ENCODE measurements at places on chromosomes 1 and 21.

DNA sequence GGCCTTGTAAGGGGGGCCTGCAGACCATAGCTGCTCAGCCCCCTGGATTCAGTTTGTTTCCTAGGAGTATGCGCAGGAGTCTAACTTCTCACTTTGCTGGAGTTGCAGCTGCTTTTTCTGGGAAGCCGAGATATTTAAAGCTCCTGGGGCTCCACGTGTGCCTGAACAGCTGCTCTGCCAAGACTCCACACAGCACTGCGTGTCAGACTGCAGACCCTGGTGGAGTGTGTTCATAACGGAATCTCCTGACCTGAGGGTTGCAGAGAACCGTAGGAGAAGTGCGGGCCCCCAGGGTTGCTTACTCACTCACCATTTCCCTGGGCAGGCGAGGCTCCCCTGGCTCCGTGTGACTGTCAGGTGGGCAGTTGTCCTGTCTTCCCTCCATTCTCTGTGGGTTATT, 474.3 kb upstream of the TMPRSS15 start:
- no peak for DNase-seq

GRCh38 chr1:185672719-185673360, 61.4 kb upstream of the HMCN1 start:
- DNase-seq: no peak

DNA sequence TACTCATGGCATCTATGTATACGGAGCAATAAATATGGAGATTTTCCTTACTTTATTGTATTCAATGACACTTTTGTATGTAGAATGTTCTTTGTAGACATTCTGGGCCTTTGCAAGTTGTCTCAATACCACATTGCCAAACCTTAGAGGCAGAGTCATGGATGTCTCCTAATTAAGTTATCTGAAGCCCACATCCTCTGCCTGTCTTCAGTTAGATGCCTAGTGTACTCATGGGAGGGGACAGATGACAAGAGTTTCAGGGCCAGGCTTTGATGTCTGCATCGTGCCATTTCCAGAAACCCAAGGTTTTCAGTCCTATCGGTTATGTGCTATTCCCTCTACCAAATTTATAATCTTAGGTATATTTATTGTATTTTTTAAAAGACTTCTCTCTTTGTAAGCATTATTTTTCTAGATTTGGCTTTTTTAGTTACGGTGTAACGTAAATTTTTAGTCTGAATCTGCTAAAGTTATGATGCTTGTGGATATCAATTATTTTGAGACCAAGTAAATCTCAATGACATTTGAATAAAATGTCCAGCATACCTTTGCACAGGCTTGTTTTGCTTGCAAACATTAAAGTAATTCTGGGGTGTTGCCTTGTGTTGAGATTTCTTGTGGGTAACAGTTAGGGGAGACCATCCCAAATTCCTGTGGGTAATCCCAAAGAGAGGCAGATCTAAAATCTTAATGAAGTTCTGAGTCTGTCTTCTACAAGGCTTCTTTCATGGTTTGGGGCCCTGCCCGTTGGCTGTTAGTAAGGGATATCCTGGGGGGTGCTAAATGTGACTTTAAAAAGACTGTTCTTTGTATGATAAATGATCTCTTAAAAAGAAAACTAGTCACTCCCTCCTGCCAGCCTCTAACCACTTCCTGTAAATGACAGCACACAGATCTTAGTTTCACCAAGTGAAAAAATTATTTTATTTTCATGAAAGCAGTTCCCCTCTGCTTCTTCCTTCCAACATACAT, 8.0 kb upstream of the MACF1 start:
- DNase-seq: no peak

DNA sequence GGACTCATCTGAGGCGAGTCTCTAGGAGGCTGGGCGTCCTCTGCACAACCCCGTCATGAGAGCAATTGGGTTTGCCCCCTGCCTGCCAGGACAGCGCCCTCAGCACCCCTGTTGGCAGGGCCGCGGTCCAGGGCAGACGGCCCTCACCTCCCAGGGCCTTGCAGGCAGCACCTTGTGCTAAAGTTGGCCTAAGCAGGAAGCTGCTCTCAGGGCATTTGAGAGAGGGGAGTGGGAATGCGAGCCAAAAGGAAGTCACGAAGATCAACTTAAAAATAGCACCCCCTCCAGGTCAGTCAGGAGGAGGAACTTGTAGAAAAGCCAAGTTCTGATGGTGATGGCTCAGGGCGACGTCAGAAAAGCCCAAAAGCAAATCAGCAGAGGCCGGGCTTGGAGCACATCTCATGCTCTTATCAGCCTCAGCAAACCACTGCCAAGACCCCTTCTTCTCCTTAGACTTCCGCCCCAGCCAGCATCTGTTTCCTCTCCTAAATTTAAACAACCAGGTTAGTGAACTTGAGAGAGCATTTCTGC, 12.6 kb upstream of the ADORA3 start:
- no peak for DNase-seq

- DNase-seq: no peak
Measured at GRCh38 chr1:112256411-112256810, 139.6 kb upstream of the CTTNBP2NL start.

GRCh38 chr1:116504308-116505156, 66.3 kb downstream of the CD58 start:
- peak; percentile 73 for DNase-seq

DNA sequence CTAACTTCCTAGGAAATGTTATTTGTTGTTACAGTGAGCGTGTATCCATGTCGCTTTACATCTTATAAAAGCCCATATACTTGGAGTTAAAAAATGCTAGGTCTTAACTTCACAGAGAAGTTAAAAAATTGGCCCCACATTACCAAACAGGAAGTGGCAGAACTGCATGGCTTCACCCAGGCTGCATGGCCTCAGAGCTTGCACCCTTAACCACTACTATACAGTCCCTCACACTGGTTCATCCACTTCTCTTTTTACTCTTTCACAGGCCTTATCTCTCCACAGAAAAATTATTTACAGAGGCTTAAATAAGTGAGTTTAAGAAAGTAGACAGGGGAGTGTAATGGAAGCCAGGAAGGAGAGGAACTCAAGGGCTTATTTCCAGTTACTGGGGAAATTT, 402.5 kb downstream of the HHAT start:
- DNase-seq: no peak

DNA sequence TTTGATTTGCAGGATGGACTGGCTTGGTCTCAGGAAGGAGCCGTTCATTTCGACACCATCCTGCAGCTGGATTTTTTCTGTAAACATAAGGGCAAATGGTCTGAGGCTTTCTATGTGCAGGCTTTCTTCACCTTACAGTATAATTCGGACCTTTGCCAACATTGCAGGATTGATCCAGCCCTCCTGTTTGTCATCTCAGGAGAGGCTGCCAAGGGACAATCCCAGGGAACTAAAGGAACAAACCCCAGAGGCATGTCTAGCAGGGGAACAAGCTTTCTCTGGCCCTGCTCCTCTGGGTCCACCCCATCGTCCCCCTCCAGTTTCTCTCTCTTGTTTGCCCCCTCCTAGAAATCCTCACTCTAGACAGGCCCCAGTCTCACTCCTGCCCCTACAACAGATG, 24.8 kb upstream of the GBP6 start:
- DNase-seq: no peak

DNA sequence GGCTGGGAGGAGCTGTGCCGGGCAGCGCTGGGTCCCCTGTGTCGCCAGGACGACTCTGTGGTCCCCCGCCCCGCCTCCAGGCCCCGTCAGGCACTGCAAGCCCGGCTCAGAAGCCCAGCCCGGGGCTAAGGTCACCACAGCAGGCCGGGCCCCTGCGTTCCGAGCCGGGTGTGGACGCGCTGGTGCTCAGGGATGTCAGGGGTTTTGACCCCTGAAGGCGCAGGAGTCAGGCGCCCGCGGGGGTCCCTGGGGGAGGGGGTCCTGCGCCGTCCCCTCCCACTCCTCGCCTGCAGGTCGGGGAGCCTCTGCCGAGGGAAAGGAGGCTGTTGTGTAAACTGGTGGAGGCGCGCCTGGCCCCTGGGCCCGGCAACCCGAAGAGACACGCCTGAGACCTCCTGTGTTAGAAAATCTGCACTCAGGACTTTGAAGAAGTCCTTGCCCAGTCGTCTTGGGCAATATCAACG, 23.7 kb upstream of the TMEM54 start:
- no peak for DNase-seq

- DNase-seq: no peak
Measured at GRCh38 chr21:35020436-35020835, 28.7 kb downstream of the RUNX1 start.

DNA sequence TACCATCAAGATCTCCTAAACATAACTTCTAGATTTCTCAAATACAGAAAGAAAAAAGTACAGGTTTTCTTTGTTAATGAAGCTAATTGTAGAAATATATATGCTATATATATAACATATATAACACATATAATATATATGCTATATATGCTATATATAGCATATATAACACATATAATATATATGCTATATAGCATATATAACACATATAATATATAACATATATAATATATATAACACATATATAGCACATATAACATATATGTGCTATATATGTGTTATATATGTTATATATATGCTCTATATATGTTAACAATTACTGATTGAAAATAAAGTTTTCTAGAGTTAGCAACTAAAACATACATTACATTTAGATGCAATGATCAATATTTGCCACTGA, 34.8 kb downstream of the RGS21 start:
- no peak for DNase-seq

DNA sequence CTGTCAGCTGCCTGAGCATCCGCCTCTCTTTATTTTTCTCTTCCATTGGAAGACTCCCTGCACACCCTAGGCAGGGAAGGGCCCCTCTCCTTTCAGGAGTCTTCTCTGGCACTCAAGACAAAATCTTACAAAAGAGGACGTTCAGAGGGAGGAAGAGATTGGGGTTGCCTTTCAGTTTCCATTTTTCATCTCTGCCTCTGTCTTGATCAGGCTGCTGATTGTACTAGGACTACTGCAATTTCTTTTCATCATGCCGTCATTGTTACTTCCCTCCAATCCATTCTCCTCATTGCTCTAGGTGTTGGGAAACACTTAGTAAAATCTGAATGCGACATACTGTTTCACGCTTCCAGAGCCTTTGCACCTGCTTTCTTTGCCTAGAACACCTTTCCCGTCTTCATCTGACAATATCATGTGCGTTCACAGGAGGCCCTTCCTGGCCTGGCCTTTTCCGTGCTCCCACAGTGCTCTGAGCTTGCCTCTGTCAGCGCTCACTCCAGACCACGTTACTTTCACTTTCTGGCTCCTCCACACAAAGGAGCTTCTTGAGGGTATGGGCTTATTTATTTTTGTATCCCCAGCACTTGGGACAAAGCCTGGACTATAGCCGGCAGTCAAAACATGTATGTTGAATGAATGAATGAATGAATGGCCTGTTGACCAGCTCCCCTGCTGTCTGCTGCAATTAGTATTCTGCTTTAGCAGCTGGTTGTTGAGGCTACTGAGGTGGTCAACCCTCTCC, 10.9 kb downstream of the LRRC71 start:
- no peak for DNase-seq

GRCh38 chr1:93629101-93630059, 52.3 kb downstream of the BCAR3 start:
- DNase-seq: no peak

- DNase-seq: no peak
Measured at GRCh38 chr1:115710859-115711624, 57.5 kb downstream of the CASQ2 start.

DNA sequence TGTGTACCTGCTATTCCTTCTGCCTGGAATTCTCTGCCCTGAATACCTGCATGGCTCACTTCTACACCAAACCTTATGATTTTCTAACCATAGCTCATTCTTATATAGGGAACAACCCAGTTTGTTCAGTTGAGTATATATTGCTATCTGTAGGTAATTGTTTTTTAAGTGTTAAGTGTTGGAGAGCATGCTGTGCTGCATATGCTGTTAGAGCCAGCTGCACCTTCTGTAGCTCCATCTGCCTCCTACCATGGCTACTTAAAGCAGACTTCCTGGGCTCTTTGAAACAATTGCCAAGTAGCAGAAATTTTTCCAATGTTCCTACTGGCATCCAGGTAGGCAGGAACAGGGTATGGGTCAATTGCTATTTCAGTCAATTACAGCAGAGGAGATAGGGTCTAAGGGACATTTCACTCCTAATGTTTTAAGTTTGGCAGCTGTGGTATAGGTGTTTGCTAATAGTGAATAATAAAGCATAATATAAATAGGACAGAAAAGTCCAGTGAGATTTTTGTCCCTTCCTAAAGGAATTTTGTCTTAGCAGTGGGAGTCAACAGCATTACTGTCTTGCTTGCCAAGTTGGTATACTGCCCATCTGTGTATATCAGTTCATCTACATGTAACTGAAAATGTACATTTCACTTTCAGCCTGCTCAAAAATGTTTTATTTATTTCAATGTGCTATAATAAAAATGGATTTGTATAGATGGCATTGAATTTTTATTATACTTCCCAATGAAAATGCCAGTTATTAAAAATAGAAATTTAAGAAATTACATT, 34.0 kb upstream of the C1orf115 start:
- no peak for DNase-seq

DNA sequence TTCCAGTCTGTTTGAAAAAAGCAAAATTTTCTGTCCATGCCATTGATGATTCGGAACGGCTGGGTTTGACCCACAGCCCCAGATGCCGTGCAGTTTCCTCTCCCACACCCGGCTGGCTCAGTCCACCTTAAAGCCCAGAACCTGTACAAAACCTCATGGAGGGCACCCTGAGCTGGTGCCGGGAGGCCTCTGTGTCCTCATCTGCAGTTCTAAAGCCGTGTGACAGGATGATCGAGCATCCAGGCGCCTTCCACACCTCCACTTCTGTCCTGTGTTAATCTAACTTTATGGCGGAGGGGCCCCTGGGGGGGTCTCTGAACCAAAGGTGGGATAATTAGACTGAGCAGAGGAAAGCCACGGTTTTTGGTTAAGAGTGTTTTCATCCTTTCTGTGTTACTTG, 49.6 kb downstream of the SLC37A1 start:
- DNase-seq: no peak

- DNase-seq: no peak
Measured at GRCh38 chr1:218339267-218339831, 5.8 kb upstream of the TGFB2 start.

GRCh38 chr1:234770924-234771540, 161.1 kb upstream of the IRF2BP2 start:
- DNase-seq: no peak

GRCh38 chr1:151984313-151984956, 9.2 kb downstream of the S100A10 start:
- DNase-seq: no peak

GRCh38 chr1:11682799-11683198, 1.9 kb upstream of the MAD2L2 start:
- DNase-seq: no peak

- DNase-seq: no peak
Measured at GRCh38 chr21:27315373-27315772, 348.5 kb upstream of the ADAMTS5 start.

- no peak for DNase-seq
Measured at GRCh38 chr1:74811436-74812179, 78.7 kb downstream of the TYW3 start.

Data from activated CD8-positive, alpha-beta memory T cell treated with anti-CD3 and anti-CD28 coated beads for 1 hour (primary cell).